ENCODE measurements at places on chromosomes 7 and 10. TPM values are rescaled to one million over a fixed set of nuclear protein-coding genes. Genes with fewer than 3 reads are reported as not detected.

- no peaks in the 10 kb centered on the region for H3K36me3 ChIP-seq
- H3K27me3 ChIP-seq: peaks cover 4% of the 10 kb centered on the region
- no peaks in the 10 kb centered on the region for H3K4me1 ChIP-seq
These were observed 92.4 kb downstream of the WDR11 start for GRCh38 chr10:120943542-120943941.

- no peak overlapping the region for H3K27ac ChIP-seq
- H3K27me3 ChIP-seq: no peaks in the 10 kb centered on the region
- no peak overlapping the region for H3K4me3 ChIP-seq
- H3K36me3 ChIP-seq: peaks cover 26% of the 10 kb centered on the region
These were observed 12.2 kb downstream of the DDX56 start for GRCh38 chr7:44561481-44561880.

DNA sequence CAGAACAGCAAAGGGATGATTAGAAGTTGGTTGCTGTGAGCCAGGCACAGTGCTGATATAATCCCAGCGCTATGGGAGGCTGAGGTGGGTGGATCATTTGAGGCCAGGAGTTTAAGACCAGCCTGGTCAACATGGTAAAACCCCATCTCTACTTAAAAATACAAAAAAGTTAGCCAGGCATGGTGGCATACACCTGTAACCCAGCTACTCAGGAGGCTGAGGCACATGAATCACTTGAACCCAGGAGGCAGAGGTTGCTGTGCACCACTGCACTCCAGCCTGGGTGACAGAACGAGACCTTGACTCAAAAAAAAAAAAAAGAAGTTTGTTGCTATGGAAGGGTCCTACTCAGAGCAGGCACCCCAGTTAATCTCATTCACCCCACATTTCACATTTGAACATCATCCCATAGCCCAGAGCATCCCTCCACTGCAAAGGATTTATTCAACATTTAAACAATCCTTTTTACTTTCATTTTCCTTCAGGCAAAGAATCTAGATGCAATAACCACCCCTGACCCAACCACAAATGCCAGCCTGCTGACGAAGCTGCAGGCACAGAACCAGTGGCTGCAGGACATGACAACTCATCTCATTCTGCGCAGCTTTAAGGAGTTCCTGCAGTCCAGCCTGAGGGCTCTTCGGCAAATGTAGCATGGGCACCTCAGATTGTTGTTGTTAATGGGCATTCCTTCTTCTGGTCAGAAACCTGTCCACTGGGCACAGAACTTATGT, 4.1 kb downstream of the IL6 start:
- DNase-seq: no peak
- H3K36me3 ChIP-seq: no peaks in the 10 kb centered on the region
- H3K27me3 ChIP-seq: no peaks in the 10 kb centered on the region
- H3K4me3 ChIP-seq: no peak overlapping the region
- H3K27ac ChIP-seq: no peak overlapping the region

GRCh38 chr7:11128498-11128897, 154.8 kb downstream of the PHF14 start:
- no peaks in the 10 kb centered on the region for H3K27me3 ChIP-seq
- H3K36me3 ChIP-seq: no peaks in the 10 kb centered on the region
- no peak for DNase-seq
- no peak overlapping the region for H3K4me3 ChIP-seq

DNA sequence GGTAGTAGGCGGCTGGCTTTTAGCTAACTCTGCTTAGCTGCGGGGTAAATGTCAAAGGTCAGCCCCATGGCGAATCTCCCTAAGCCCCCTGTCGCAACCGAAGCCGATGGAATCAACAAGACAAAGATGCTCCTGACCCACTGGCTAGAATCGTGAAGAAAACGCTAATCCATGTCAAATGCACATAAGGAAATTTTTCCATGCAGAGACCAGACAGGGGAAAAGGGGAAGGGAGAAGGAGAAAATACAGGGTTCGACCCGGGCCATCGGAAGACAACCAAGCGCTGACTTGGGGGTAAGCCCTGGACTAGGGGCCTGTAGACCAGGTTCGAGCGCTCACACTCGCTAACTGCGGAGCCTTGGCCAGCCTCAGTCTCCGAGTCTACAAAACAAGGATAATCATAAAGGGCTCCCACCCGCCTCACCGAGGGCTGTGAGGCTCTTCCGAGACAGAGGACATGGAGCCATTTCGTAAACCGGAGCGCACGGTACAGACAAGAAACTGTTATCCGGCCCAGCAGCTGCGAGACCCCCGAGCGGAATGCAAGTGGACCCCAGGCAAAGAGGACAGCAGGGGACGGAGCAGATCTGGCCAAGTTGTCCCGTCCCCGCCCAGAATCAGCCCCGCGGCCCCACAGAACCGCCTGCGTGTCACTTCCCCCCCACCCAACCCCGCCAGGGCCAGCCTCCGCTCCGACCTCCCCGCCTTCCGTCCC, 507 bp downstream of the SAR1A start:
- H3K4me3 ChIP-seq: peak overlapping the region; percentile 96
- peak overlapping the region; percentile 87 for H3K27ac ChIP-seq
- H3K4me1 ChIP-seq: no peaks in the 10 kb centered on the region
- peaks cover 18% of the 10 kb centered on the region for H3K36me3 ChIP-seq
- DNase-seq: no peak
- H3K27me3 ChIP-seq: no peaks in the 10 kb centered on the region

DNA sequence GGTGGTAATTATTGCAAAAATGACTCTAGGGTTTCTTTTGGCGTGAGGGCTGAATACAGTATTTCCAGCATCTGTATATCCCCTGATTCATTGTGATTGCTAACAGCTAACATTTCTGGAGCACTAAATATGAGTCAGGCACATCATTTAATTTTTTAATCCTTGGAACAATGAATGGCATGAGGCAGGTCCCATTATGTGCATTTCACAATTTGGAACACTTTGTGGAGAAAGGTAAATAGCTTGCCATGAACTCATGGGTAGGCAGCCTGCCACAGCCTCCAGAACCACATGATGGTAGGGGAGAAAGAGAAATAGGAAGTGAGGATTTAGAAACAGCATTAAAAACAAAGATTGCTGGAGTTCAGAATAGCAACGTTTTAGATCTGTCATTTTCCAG, 1.7 kb downstream of the NPTX2 start:
- H3K27ac ChIP-seq: no peak overlapping the region
- H3K4me3 ChIP-seq: no peak overlapping the region
- no peak for DNase-seq
- peaks cover 77% of the 10 kb centered on the region for H3K27me3 ChIP-seq
- no peaks in the 10 kb centered on the region for H3K36me3 ChIP-seq
- H3K4me1 ChIP-seq: no peaks in the 10 kb centered on the region

DNA sequence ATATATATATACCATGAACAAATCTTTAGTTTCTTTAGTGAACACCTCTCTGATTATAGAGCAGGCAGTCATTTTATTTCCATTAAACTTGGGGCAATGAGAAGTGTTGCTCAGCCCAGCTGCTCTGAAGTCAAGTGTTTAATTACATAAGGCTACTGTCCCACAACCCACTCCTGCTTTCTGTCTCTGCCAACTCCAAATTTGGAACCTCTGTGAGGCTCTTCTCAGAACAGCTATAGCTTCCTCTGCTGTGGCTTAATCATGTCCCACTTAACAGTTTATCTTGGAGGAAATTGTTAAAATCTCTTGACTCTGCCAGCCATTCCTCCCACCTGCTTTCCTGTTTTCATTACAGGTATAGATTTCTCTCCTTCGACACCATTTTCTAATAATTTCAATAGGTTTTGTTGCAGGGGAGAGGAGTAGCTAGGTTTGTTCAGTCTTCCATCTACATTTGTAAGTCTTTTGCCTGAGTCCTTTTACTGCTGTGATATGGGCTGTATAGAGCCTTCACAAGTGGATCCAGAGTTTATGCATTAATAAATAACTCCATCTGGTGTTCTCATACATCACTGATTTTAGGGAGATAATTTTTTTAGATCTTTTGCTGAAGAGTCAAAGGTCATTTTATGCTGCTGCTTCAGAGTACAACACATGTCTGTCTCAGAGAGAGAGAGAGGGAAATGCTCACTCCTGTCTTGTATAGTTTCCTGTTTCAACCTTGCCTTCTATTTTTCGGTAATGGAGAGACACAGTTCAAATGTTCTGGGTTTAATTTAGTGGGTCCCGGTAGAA, 170.4 kb downstream of the WNT2 start:
- no peak for DNase-seq
- no peak overlapping the region for H3K27ac ChIP-seq
- H3K27me3 ChIP-seq: no peaks in the 10 kb centered on the region
- no peaks in the 10 kb centered on the region for H3K36me3 ChIP-seq
- H3K4me3 ChIP-seq: no peak overlapping the region
- peaks cover 16% of the 10 kb centered on the region for H3K4me1 ChIP-seq

The XRCC2 gene
- 17.0 TPM for total RNA-seq

DNA sequence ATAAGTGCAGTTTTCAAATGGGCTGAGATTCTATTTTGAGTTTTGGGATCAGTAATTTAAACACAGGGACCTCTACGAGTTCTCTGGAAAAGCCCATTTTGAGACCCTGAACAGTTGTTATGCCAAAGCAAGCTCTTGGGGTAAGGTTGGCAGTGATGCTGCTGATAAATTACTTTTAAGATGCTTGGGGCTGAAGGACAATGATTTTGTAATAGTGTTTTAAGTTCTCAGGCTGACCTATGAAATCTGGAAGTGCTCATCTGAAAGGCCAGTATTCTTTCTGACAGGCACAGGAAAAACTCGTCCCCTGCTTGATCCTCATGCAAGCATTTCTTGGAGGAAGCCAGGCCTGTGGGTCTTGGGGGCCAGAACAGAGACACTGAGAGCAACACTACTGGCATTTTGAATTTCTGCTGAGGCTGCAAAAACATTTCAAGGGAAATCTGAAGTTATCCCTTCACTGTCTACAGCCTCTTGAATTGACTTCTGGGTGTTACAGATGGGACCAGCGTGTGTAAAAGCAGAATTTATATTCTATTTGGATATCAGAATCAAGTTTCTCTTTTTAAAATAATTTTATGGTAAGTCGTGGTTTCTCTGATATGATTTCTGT, 79.7 kb downstream of the AUTS2 start:
- H3K4me3 ChIP-seq: no peak overlapping the region
- H3K4me1 ChIP-seq: peaks cover 24% of the 10 kb centered on the region
- no peaks in the 10 kb centered on the region for H3K36me3 ChIP-seq
- no peaks in the 10 kb centered on the region for H3K27me3 ChIP-seq

The LDB3 gene
- total RNA-seq: 0.21 TPM

DNA sequence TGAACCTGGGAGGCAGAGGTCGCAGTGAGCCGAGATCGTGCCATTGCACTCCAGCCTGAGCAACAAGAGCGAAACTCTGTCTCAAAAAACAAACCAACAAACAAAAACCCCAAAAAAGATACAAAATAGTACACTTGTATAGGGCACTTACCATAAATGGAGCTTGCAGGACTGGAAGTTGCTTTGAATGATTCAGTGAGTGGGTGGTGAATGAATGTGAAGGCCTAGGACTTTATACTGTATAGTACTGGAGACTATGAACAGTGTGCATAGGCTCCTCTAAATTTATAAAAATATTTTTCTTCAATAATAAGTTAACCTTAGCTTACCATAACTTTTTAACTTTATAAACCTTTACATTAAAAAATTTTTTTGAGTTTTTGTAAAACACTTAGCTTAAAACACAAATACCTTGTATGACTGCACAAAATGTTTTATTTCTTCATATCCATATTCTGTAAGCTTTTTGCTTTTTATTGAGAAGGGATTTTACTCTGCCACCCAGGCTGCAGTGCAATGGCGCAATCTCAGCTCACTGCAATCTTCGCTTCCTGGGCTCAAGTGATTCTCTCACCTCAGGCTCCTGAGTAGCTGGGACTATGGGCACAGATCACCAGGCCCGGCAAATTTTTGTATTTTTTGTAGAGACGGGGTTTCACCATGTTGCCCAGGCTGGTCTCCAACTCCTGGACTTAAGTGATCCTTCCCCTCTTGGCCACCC, 6.9 kb upstream of the H2AZ2 start:
- H3K27me3 ChIP-seq: no peaks in the 10 kb centered on the region
- H3K36me3 ChIP-seq: no peaks in the 10 kb centered on the region
- no peaks in the 10 kb centered on the region for H3K4me1 ChIP-seq

GRCh38 chr7:150966002-150966401, 12.1 kb downstream of the KCNH2 start:
- H3K27me3 ChIP-seq: peaks cover 4% of the 10 kb centered on the region

The CAV2 gene
- total RNA-seq: 5.6 TPM

DNA sequence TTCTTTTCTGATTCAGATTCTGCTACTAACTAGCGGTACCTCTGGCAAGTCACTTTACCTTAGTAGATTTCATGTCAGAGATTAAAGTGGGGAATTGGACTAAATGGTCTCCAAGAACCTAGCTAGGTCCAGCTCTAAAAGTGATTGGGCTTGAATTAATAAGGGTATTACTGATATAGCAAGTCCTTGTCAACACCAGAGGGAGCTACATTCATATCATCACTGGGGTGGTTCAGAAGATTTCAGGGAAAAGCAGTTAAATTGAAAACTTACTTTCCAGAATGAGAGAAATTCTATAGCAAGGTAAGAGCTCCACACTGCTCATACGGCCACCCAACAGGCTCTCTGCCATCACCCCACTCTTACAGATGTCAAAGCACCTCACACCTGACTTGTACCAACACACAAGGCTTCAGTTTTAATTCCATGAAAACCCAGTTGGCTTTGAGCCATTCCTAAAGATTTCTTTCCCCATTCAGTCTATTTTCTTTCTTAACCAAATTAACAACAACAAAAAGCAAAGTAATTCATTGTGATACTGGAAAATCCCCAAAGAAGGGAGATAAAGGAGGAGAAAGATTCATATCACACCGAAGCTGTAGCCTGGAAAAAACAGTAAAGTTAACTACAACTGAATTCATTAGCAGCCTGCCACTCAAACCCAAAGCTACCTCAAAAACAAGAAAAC, 38.0 kb upstream of the SPOCK2 start:
- DNase-seq: no peak
- peaks cover 15% of the 10 kb centered on the region for H3K36me3 ChIP-seq
- no peak overlapping the region for H3K27ac ChIP-seq
- no peaks in the 10 kb centered on the region for H3K27me3 ChIP-seq
- H3K4me1 ChIP-seq: no peaks in the 10 kb centered on the region
- H3K4me3 ChIP-seq: no peak overlapping the region

DNA sequence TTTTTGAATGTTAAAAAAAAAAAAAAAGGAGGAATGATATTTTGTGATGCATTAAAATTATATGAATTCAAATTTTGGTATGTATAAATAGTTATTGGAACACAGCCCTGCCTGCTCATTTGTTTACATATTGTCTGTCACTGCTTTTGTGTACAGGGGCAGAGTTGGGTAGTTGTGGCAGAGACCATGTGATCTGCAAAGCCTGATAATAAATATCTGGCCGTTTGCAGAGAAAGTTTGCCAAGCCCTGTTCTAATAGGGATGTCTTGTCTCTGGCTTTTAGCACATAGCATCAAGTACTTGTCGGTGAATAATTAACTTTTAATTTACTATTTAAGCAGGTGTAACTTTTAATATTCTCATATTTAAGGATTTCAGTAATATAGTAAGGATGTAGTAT, 19.8 kb downstream of the TSPAN13 start:
- no peaks in the 10 kb centered on the region for H3K27me3 ChIP-seq
- H3K4me3 ChIP-seq: no peak overlapping the region

The IMPDH1 gene
- 13.4 TPM for total RNA-seq

DNA sequence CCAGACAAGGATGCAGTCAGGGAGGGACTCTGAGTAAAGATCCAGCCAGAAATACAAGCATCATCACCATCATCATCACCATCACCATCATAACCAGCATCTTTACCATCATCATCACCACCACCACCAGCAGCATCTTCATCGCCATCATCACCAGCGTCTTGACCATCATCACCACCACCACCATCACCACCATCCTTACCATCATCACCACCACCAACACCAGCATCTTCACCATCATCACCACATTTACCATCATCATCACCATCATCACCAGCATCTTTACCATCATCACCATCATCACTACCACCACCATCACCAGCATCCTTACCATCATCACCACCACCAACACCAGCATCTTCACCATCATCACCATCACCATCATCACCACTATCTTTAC, 44.1 kb upstream of the CPXM2 start:
- H3K27ac ChIP-seq: no peak overlapping the region
- no peaks in the 10 kb centered on the region for H3K27me3 ChIP-seq
- peaks cover 5% of the 10 kb centered on the region for H3K4me1 ChIP-seq
- no peak for DNase-seq
- H3K36me3 ChIP-seq: no peaks in the 10 kb centered on the region
